Pancreas (tissue), 10 donors: ENCODE measurements at places on chromosomes 5 and 9. TPM values are rescaled to one million over a fixed set of nuclear protein-coding genes. Genes with fewer than 3 reads are reported as not detected.

The ALDOB gene
- 247 TPM for total RNA-seq

The SIT1 gene
- 0.40 TPM for total RNA-seq

The NEURL1B gene
- total RNA-seq: 3.2 TPM

The CLIC3 gene
- total RNA-seq: 0.24 TPM

The FSD1L gene
- total RNA-seq: 1.5 TPM

The LMX1B gene
- 0.14 TPM for total RNA-seq

The ROPN1L gene
- total RNA-seq: 0.72 TPM

The SPRY4 gene
- total RNA-seq: 1.5 TPM

The FBP2 gene
- not detected for total RNA-seq

The TJP2 gene
- 29.2 TPM for total RNA-seq

The MAMDC4 gene
- total RNA-seq: 5.3 TPM

The SPTLC1 gene
- 23.1 TPM for total RNA-seq

The PCDHGC5 gene
- total RNA-seq: 0.87 TPM

The DBH gene
- not detected for total RNA-seq

The ARID3C gene
- total RNA-seq: not detected

The FBP1 gene
- total RNA-seq: 31.2 TPM

The DCAF10 gene
- total RNA-seq: 16.9 TPM
